ENCODE measurements at places on chromosomes 3 and 15.

DNA sequence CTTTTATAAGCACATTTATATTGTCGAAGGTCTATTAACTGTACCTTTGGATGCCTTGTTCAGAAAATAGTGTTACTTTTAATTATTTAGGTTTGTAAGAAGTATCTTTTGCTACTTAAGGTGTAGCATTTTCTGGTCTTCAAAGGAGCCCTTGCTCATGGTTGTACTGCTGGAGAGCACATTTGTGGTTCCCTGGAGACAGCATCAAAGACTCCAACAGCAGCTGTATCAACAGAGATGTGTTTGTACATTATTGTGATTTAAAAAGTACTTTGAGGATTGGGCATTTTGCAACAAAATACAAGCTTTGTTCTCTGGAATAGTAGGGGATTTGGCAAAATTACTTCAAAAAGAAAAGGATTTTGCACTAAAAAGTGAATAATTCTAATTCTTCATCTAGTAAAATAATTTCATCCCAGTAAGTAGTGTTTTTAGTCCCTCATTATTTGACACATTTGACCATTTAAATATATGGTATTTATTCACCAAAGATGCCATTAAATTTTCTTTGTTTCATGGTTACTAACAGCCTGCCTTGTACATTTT lies 16.5 kb downstream of the TBC1D23 start:
- DNase-seq, result no peak

DNA sequence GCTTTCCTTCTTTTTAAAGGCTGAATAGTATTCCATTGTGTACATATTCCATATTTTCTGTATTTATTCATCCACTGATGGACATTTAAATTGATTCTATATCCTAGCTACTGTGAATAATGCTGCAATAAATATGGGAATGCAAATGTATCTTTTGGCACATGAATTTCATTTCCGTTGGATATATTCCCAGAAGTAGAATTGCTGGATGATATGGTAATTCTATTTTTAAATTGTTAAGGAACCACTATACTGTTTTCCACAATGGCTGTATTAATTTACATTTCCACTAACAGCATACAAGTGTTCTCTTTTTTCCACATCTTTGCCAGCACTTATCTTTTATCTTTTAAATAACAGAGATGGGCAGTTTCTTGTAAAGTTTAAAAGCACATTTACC lies 302.7 kb downstream of the CTNNB1 start:
- no peak for DNase-seq

DNA sequence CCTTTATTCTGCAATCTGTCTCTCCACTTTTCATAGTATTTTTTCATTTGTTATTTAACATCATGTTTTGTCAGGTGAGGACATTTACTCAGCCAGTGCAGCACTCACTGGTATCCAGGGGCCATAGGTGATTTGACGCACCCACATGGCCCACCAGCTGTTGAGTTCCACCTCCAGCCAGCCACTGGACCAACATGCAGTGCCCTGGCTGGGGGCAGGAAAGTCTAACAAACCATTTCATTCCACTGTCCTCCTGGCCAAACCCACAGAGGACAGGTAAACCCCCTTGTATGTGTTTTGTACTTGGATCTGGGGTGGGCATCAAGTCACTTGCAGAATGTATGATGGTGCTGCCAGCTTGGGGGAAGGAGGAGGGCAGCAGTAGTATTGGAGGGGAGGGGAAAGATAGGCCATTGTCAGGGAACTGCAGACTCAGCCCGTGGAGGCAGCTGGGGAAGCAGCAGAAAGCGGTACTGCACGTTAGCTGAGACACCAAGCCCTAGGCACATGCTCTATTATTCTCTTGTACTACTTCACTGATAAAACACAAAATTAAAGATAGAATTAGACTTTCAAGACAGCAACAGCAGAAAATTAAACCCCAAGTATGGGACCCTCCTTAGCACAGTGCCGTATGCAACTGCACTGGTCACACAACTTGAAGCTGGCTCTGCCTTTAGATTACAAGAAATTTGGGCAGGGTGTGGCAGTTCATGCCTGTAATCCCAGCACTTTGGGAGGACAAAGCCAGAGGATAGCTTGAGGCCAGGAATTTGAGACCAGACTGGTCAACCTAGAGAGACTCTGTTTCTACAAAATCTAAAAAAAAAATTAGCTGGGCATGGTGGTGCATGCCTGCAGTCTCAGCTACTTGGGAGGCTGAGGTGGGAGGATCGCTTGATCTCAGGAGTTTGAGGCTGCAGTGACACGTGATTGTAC lies 15.4 kb upstream of the RPL24 start:
- no peak for DNase-seq

DNA sequence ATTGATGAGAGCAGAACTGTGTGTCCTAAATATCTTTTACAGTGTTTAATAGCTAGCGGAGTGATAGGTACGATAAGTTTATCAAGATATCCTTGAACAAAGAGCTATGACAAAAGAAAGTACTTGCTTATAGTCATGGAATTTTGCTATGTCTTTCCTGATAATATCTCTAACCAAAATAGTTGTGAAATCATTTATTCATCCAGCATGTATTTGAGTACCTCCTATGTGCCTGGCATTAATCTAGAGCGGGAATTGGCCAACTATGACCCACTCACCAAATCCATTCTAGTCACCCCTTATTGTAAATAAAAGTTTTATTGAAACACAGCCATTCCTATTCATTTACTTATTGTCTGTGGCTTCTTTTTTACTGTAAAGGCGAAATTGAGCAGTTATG lies 46.6 kb downstream of the ZFAND6 start:
- no peak for DNase-seq

DNA sequence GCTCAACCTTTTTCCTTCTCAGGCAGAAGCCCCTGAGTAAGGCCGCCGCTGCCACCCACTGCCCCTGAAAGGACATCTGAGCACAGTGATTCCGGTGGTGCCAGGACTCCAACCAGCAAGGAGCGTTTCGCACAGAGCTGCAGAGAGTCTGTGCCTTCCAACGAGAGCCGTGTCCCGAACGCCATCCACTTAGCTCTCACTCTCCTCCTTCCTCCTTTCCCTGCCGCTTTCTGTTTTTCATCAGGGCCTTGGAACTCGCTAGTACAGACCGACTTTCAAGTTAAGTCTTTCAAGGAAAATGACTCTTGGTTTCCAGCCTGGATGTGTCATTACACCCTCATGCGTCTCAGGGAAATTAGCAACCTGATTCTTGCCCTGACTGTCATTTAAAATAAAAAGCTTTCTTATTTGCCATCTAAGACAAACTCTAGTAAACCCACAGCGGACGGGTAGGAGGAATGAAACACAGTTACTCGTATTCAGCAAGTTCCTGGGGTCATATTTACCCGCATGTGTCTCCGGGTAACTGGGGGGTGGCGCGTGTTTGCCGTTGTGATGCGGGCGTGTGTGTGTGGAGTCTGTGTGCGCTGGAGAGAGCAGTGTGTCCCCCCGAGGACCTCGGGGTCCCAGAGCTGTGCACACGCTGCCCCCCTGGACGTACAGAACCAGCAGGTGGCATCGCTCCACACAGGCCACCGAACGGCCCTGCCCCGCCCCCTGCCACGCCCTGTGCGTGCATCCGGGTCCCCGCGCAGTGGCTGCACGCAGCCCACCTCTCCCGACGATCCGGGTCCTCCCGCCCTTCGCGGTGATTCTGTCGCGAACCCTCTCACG lies 30.4 kb upstream of the ALDH1A3 start:
- no peak for DNase-seq

DNA sequence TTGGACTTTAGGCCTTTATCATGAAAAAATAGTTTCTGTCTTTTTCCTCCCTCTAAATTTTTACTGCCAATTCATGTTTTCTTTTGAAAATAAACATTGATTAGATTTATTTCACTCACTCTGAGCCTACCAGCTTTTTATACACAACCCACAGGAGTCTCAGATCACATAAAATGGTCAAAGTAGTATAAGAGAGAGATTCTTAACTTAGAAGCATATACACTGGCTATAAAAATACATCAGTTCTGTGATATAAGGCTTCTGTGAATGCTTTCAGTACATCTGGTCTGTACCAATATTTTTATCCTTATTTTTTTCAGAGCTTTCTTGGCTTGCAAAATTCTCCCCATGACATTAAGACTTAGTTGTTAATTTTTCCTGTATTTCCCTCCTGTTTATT lies 117.0 kb upstream of the PTX3 start:
- DNase-seq, result no peak

GRCh38 chr3:193605876-193606275 lies 12.9 kb downstream of the OPA1 start:
- no peak for DNase-seq

DNA sequence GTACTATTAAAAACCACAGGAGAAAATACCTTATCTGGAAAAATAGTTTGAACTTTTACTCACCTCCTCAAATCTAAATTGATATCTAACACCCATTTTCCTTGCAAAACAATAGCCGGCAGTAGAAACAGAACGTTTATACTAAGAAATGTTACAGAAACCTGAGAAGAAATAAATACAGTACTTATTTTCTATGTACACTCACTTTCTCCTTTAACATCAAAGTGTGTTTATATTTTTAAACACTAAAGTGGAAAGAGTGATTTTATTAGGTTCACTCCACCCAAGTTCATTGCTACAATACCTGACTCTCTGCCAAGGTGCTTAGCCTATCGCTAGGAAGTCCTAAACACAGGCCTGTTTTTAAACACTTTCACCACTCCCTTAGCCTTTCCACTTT lies 87.8 kb upstream of the TJP1 start:
- no peak for DNase-seq

All from AG04450 (cell line).